ENCODE measurements at places on chromosomes 2 and 18.

- no peaks in the 10 kb centered on the region for H3K27me3 ChIP-seq
- H3K36me3 ChIP-seq = no peaks in the 10 kb centered on the region
- H3K4me3 ChIP-seq = no peak overlapping the region
These were observed 209.6 kb upstream of the PIK3C3 start for GRCh38 chr18:41745166-41746049.

DNA sequence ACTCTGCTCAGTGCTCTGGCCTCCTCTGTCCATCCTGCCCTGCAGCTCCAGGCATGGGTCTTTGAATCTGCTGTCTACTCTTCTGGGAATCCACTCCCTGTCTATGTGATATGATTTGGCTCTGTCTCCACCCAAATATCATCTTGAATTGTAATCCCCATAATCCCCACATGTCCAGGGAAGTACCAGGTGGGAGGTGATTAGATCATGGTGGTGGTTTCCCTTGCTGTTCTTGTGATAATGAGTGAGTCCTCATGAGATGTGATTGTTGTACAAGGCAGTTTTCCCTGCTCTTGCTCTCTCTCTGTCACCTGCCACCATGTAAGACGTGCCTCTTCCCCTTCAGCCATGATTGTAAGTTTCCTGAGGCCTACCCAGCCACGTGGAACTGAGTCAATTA, 881.8 kb upstream of the ID2 start:
- DNase-seq = no peak
- H3K4me3 ChIP-seq = no peak overlapping the region
- no peak overlapping the region for H3K27ac ChIP-seq
- H3K27me3 ChIP-seq = no peaks in the 10 kb centered on the region

- no peak for DNase-seq
- no peaks in the 10 kb centered on the region for H3K36me3 ChIP-seq
- no peak overlapping the region for H3K4me3 ChIP-seq
- H3K27me3 ChIP-seq = no peaks in the 10 kb centered on the region
- H3K27ac ChIP-seq = no peak overlapping the region
These were observed 77.3 kb downstream of the VWA3B start for GRCh38 chr2:98164256-98164655.

- H3K27ac ChIP-seq = no peak overlapping the region
- no peak for DNase-seq
- no peaks in the 10 kb centered on the region for H3K36me3 ChIP-seq
- no peaks in the 10 kb centered on the region for H3K4me1 ChIP-seq
- H3K27me3 ChIP-seq = no peaks in the 10 kb centered on the region
- H3K4me3 ChIP-seq = no peak overlapping the region
These were observed 618 bp upstream of the LYPD1 start for GRCh38 chr2:132670496-132671150.

- no peaks in the 10 kb centered on the region for H3K4me1 ChIP-seq
- no peaks in the 10 kb centered on the region for H3K27me3 ChIP-seq
- no peak for DNase-seq
- H3K4me3 ChIP-seq = no peak overlapping the region
These were observed 111.3 kb upstream of the CREB1 start for GRCh38 chr2:207418419-207418818.

- no peak overlapping the region for H3K4me3 ChIP-seq
- no peak overlapping the region for H3K27ac ChIP-seq
- H3K27me3 ChIP-seq = no peaks in the 10 kb centered on the region
- H3K4me1 ChIP-seq = no peaks in the 10 kb centered on the region
- H3K36me3 ChIP-seq = no peaks in the 10 kb centered on the region
These were observed 1229.0 kb upstream of the NRXN1 start for GRCh38 chr2:52260904-52261303.

- no peak overlapping the region for H3K4me3 ChIP-seq
- no peaks in the 10 kb centered on the region for H3K4me1 ChIP-seq
- no peaks in the 10 kb centered on the region for H3K27me3 ChIP-seq
- DNase-seq = no peak
- no peak overlapping the region for H3K27ac ChIP-seq
These were observed 223.4 kb downstream of the WDPCP start for GRCh38 chr2:63364866-63365265.

DNA sequence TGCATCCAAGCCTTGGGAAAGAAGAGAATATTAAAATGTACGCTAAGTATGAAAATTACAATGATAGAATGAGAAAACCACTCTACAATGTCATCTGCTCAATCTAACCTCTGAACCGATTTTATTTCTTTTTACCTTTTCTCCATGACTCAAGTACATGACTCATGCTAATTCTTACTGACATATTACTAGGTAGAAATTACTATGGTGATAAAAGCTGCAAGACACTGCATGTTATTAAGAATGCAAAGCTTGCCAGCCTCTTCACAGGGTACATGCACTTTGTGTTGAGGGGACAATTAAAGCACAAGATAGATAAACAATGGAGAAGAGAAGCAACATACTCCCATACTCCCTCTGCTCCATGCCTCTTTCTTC, 20.7 kb downstream of the SFT2D3 start:
- H3K36me3 ChIP-seq = peaks cover 45% of the 10 kb centered on the region
- no peak overlapping the region for H3K4me3 ChIP-seq
- no peaks in the 10 kb centered on the region for H3K27me3 ChIP-seq
- H3K4me1 ChIP-seq = no peaks in the 10 kb centered on the region
- no peak for DNase-seq
- H3K27ac ChIP-seq = no peak overlapping the region

- H3K27me3 ChIP-seq = peaks cover 39% of the 10 kb centered on the region
- no peak for DNase-seq
- peaks cover 37% of the 10 kb centered on the region for H3K4me1 ChIP-seq
- peak within 1 kb of the TSS; percentile 52 for H3K4me3 ChIP-seq
- no peaks in the 10 kb centered on the region for H3K36me3 ChIP-seq
- no peak within 1 kb of the TSS for H3K27ac ChIP-seq
These were observed at the start of gene LBX2 for GRCh38 chr2:74499267-74499939. Gene LBX2 (minus strand): TSS chr2:74499603. CDS start chr2:74499537, 66 bp downstream.

DNA sequence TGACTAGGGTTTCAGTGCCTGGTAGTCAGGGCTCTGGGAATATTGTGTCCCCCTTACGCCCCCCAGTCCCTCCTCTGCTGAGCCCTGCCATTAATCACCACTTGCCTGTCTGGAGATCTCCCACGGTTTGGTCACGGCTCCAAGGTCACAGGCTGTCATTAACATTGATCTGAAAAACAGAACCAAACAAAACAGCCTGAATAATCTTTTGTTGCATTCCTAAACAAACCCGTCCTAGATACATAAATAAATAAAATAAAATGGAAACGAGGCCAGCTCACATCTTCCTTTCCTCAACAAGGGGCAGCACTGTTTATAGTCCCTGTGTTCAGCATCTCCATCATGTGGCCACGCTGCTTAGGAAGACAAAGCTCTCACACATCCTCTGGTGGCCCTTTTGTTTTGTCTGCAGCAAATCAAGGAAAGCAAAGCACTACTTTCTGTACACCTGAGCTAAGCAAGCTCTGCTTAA, 282.8 kb downstream of the AGPS start:
- no peak overlapping the region for H3K27ac ChIP-seq
- no peaks in the 10 kb centered on the region for H3K36me3 ChIP-seq
- H3K4me3 ChIP-seq = no peak overlapping the region
- no peaks in the 10 kb centered on the region for H3K27me3 ChIP-seq
- H3K4me1 ChIP-seq = no peaks in the 10 kb centered on the region

DNA sequence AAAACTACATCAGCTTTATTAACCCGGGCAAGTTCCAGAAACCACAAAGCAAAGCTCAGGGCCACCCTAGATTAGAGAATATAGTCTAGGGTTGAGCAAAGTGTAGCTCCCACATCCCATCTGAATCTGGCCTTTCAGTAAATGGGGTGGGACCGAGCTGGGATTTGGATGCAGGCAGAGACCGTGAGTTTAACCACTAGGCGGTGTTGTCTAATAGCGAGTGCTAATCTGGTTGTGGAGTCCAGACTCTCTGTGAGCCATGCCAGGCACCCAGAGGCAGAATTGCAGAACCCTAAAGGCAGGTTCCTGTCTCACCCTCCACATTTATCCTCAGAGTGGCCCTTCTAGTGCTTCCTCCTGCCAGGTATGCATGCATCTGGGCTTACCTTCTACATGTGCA, 435.9 kb downstream of the TSN start:
- H3K27me3 ChIP-seq = no peaks in the 10 kb centered on the region
- H3K4me3 ChIP-seq = no peak overlapping the region
- H3K27ac ChIP-seq = no peak overlapping the region
- no peaks in the 10 kb centered on the region for H3K36me3 ChIP-seq
- H3K4me1 ChIP-seq = no peaks in the 10 kb centered on the region

DNA sequence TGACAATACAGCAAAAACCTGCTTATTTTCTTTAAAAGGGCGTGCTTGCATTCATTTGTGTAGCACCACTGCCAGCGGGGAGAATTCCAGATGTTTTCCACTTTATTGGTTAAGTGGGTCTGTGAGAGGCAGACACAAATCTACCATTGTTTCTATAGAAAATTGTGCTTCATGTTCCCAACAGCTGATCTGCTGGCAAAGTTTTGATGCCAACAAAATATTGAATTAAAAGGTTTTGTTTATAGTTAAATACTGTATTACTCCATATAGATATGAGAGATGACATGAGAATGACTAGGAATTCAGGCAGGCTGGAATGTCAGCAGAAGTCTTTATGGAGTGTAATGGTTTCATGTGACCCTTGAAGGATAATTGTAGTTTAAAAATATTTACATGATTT, 182.7 kb downstream of the MC4R start:
- no peak overlapping the region for H3K27ac ChIP-seq
- no peaks in the 10 kb centered on the region for H3K27me3 ChIP-seq
- no peak for DNase-seq

- no peak overlapping the region for H3K4me3 ChIP-seq
- no peaks in the 10 kb centered on the region for H3K36me3 ChIP-seq
- peaks cover 10% of the 10 kb centered on the region for H3K4me1 ChIP-seq
- no peak for DNase-seq
- no peak overlapping the region for H3K27ac ChIP-seq
These were observed 4.9 kb upstream of the GATA6 start for GRCh38 chr18:22164337-22165048.

GRCh38 chr2:110157153-110157793, 41.7 kb upstream of the MALL start:
- H3K27me3 ChIP-seq = no peaks in the 10 kb centered on the region
- no peaks in the 10 kb centered on the region for H3K4me1 ChIP-seq
- DNase-seq = peak; percentile 7
- H3K27ac ChIP-seq = no peak overlapping the region
- H3K36me3 ChIP-seq = no peaks in the 10 kb centered on the region

DNA sequence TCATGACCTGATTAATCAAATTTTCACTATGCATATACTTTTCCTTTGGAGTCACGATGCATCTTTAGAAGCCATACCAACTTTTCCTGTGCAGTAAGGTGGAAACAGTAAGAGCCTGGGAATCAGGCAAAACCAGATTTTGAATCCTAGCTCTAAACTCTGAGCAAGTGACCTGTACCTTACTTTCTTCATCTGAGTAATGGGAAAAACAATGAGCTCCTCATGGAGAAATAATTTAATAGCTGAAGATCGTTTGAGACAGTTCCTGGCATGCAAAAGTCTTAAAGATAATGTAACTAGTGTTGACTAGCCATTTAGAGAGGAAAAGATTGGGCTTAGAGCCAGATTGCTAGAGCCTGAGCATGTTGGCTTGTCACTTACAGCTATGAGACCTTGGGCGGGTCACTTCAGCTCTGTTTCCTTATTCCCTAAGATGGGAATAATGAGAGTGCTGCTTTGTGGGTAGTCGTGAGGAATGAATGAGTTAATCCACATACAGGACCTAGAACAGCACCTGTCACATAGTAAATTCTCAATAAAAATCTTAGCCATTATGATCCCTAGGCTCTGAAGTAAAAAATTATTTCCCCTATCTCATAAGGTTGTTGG, 17.7 kb upstream of the CCNYL1 start:
- no peaks in the 10 kb centered on the region for H3K36me3 ChIP-seq
- H3K27me3 ChIP-seq = no peaks in the 10 kb centered on the region
- no peaks in the 10 kb centered on the region for H3K4me1 ChIP-seq
- no peak overlapping the region for H3K4me3 ChIP-seq
- no peak overlapping the region for H3K27ac ChIP-seq
- no peak for DNase-seq

- H3K27ac ChIP-seq = no peak overlapping the region
- no peak for DNase-seq
- H3K4me3 ChIP-seq = peak overlapping the region; percentile 30
- no peaks in the 10 kb centered on the region for H3K36me3 ChIP-seq
These were observed 620 bp upstream of the SLC9A2 start for GRCh38 chr2:102618452-102619413.

GRCh38 chr2:239261796-239262483, 138.9 kb downstream of the HDAC4 start:
- H3K4me3 ChIP-seq = no peak overlapping the region
- no peak for DNase-seq
- no peaks in the 10 kb centered on the region for H3K27me3 ChIP-seq
- H3K4me1 ChIP-seq = peaks cover 97% of the 10 kb centered on the region
- H3K27ac ChIP-seq = no peak overlapping the region

GRCh38 chr2:68717305-68717661, 17.3 kb upstream of the ARHGAP25 start:
- no peaks in the 10 kb centered on the region for H3K27me3 ChIP-seq
- peaks cover 80% of the 10 kb centered on the region for H3K4me1 ChIP-seq
- no peak overlapping the region for H3K4me3 ChIP-seq
- H3K36me3 ChIP-seq = no peaks in the 10 kb centered on the region

DNA sequence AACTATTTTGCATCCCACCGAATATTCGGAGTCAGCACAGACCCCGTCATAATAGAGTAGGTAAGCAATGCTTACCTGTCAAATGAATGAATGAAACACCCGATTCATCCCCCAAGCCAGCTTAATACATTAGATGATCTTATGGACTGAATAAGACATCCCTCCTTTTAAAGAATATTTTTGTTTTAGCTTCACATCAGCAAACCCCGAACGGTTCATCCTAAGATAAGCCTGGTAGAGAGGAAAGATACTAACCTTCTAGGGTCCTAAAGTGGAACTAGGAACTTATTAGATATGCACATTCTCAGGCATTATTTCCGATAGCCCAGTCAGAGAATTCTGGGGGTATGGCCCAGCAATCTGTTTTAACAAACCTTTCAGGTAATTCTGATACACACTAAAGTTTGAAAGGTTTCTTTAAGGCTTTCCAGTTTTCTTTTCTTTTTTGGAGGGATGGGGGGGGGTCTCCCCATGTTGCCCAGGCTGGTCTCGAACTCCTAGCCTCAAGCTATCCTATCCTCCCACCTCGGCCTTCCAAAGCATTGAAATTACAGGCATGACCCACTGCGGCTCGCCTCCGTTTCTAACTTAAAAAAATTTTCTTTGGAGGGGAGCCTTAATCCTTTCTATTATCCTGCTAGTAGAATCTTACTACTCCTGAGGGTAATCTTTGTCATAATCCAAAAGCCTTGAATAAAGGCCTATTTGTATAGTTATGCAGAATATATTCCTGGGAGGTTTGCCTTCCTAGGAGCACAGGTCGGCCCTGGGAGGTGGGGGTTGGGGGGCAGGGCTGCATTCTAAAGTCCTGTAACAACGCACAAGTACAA, 1.0 kb upstream of the ACTR3 start:
- H3K4me3 ChIP-seq = peak overlapping the region; percentile 54
- peak overlapping the region; percentile 93 for H3K27ac ChIP-seq
- no peak for DNase-seq
- H3K4me1 ChIP-seq = peaks cover 67% of the 10 kb centered on the region

- H3K36me3 ChIP-seq = peaks cover 75% of the 10 kb centered on the region
- H3K27me3 ChIP-seq = no peaks in the 10 kb centered on the region
- DNase-seq = no peak
- H3K27ac ChIP-seq = no peak overlapping the region
These were observed 66.8 kb downstream of the COA5 start for GRCh38 chr2:98541489-98541888.
